ENCODE measurements at places on chromosomes 7 and 10.

DNA sequence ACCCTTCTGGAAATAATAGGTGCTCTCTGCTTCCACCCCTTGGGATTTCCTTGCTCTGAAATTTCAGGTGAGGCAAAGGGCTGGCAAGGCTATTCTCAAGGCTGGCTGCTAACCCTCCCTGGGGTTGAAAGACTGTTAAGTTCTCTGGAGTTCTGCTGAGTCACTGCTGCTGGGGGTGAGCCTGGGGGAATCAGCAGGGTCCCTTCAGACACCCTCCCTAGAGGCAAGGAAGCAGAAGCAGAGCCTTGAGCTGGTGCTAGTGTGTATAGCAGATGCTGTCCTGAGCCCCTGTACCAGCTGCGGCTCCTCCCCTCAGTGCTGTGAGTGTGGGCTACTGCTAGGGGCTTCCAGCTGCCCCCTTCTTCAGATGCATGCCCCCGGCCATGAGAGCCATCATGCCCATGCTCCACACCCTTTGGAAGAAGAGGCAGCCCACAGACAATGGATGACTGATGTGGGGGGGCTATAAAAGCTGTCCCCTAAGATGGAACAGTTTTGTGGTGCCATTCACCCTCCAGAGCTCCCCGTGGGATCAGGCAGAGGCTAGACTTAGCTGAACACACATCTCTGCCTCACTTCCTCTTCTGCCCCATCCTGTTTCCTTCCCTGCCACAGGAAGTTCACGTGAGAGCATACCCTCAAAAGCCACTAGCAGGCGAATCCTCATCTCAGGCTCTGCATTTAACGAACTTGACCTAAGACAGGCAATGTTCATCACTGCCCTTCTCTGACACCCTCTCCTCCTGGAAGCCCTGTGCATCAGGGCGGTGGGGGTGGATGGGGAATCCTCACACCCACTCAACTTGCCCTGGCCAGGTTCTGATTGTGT lies 91.8 kb downstream of the SH3PXD2A start:
- DNase-seq, result no peak

DNA sequence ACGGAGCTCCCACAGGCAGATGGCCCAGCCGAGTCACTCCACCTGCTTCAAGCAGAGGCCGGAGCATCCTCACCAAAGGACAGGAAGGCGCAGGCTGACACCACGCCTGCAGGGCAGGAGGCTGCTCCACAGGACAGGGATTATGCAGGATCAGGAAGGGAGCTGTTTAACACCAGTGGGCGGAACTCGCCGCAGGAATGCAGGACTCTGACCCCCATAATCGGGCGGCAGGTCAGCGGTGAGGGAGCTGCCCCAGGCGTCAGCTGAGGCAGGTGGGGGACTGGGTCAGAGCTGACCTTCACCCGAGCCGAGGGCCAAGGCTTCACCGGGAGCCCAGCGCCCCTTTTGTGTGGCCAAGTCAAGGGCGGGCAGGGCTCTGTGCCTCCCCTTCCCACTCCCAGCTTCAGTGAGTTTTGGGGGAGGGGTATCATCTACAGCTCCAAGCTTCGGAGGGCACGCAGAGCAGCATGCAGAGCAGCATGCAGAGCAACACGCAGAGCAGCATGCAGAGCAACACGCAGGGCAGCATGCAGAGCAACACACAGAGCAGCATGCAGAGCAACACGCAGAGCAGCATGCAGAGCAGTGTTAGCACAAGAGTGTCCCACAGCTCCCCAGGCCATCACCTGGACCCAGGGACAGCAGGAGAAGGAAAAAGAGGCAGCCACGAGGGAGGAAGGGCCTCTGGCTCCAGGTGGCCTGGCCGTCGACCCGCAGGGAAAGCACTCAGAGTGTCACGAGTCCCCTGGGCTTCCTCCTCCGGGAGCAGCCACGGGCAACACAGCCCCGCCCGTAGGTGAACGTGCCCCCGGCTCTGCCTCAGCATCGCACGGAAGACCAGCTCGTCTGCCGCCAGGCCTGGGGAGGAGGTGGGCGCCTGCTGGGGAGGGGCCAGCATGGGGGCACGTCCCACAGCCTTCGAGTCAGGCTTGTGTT lies 151.7 kb upstream of the PPP2R2D start:
- DNase-seq, result no peak

DNA sequence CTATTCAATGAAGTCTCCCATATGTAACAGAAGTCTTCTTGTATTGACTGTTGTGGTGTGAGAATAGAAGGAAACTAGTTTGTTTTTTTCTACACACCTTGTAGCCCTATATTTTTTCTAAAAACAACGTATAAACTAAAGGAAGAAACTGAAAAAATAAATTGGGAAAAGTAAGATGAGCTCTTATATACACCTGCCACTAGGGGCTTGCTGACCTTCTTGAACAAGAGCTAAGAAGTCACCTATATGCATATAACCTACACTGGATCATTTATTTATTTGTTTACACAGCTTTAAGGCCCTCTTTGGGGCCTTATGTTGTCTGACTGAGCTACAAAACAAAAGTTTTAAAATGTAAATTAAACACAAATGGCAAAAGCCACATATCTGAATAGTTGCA lies 383.0 kb downstream of the HPSE2 start:
- no peak for DNase-seq

GRCh38 chr10:105702211-105702610 lies 1061.1 kb downstream of the SORCS3 start:
- DNase-seq, result no peak

DNA sequence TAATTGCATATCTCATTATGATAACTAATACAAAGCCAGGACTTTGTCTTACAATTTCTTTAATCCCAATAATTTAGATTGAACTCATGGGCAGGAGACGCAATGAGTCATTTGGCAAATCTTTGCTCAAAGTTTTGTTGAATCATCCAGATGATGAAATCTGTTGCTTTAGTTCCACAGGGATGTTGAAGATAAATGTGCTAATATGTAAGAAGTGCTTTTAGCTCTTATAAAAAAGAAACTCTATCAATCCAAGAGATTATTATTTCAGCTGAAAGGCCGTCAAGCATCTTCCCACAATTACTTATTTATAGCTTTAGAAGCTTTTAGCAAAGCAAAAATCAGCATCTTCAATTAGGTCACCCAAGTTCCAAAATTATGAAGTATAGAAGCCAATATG lies 36.8 kb upstream of the ANK3 start:
- no peak for DNase-seq

DNA sequence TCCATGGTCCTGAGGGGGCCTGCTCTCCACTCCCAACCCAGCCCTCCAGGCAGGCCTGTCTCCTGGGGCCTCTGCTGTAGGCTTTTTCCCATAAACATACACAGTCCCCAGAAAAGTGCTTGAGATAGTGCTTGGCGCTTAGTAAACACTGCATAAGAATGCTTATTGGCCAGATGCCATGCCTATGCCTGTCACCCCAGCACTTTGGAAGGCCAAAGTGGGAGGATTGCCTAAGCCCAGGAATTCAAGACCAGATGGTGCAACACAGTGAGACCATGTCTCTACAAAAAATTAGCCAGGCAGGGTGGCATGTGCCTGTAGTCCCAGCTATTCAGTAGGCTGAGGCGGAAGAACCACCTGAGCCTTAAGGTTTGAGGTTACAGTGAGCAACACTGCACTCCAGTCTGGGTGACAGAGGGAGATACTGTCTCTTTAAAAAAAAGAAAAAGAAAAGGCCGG lies 24.6 kb upstream of the ASL start:
- DNase-seq, result no peak

GRCh38 chr7:80087051-80087770 lies 47.4 kb upstream of the GNAI1 start:
- DNase-seq, result no peak

All from activated gamma-delta T cell treated with Interleukin-2 at 50 U/mL for 16 hours (primary cell).